NCI-H748 treated with DMSO at 0.1 percent for 48 hours (cell line): ENCODE measurements at places on chromosomes 5 and 9.

DNA sequence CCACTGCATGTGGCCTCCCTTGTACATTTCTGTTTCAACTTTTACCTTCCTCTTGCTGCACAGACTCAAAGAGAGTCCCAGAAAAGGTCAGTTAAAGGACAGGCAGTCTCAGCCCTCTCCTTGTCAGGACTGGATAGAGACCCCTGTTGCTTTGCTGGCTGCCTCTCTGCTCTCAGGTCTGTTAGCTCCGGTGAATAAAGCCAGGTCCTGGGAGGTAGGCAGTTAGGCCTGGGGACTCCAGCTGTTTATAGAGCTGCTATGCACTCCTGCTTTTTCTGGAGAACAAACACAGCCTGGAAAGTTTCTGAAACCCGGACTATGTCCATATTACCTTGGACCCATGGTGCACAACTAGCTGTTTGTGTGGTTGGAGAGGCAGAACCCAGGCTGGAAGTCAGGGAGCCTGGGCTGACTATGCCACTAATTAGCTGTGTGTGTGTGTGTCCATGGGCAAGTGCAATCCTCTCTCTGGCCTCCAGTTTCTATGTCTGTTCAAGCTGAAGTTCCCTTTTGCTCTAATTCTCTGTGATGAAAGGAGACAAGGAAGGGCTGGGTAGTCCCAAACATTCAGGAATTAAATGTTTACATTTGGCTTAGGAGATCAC is 42.9 kb downstream of the GLRA1 start:
- no peak for DNase-seq

- DNase-seq: no peak
Observed at GRCh38 chr5:168766426-168766700, 187.2 kb upstream of the PANK3 start.

DNA sequence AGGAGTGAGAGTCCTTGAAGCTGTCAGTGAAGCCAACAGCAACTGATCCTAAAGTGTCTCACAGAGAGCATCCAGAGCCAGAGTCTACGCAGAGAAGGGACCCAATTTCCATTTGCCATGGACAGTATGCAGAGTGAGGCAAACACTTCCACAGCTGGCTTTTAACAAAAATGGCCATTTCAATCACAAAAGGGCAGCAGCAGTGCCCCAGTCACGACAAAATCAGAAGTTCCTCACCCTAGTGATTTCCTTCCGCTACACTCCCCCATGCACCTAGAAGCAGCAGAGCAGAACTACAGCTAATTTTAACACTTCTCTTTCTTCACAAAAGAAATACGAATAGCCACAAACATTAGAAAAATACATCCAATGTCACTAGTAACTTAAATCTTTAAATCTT is 27.9 kb downstream of the FBXW11 start:
- DNase-seq: no peak

DNA sequence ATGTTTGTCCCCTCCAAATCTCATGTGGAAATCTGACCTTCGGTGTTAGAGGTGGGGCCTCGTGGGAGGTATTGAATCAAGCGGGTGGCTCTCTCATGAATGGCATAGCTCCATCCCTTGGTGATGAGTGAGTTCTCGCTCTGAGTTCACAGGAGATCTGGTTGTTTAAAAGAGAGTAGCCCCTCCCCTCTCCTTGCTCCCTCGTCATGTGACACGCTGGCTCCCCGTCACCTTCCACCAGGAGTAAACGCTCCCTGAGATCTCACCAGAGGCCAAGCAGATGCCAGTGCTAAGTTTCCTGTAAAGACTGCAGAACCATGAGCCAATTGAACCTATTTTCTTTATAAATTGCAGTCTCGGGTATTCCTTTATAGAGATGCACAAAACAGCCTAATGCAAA is 74.5 kb downstream of the RASEF start:
- no peak for DNase-seq

- no peak for DNase-seq
Observed at GRCh38 chr5:132763181-132764036, 13.6 kb downstream of the SEPTIN8 start.

DNA sequence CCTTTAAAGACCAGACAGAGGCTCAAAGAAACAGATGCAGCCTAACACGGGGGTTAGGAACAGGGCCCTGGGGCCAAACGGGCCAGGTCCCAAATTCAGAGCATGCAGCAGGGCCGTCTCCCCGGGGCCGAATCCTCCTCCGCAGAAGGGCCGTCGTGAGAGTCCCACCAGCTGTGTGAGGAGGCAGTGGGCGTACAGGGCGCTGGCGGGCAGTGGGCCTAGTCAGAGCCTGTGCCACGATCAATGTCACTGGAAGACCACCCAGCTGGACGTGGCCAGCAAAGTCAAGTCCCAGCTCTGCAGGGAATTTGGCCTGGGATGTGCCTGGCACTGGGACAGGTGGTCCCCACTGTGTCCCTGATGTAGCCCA is 15.8 kb upstream of the FCN2 start:
- DNase-seq: no peak

DNA sequence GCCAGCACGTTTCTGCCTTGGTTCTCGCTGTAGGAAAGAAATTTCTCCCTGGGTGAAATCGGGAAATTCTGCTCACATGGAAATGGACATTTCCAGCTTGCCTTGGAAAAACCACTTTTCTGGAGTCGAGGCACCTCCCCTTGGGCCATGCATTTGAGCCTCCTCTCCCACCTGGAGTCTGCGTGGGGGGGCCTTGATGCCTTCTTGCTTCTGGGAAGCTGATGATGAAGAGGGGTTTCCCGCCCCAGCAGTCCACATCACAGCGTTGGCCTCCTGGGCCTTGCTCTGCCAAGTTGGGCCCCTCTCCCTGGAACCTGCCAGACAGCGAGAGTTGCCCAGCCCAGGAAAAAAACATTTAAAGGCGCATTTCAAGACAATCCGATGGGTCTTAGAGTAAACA is 1.8 kb upstream of the ASB6 start:
- DNase-seq: no peak

- no peak for DNase-seq
Observed at GRCh38 chr5:82808960-82809359, 268.2 kb downstream of the TMEM167A start.

GRCh38 chr5:146007989-146008388 is 71.6 kb downstream of the SH3RF2 start:
- no peak for DNase-seq

- no peak for DNase-seq
Observed at GRCh38 chr5:65078331-65078730, 309.6 kb downstream of the CWC27 start.

DNA sequence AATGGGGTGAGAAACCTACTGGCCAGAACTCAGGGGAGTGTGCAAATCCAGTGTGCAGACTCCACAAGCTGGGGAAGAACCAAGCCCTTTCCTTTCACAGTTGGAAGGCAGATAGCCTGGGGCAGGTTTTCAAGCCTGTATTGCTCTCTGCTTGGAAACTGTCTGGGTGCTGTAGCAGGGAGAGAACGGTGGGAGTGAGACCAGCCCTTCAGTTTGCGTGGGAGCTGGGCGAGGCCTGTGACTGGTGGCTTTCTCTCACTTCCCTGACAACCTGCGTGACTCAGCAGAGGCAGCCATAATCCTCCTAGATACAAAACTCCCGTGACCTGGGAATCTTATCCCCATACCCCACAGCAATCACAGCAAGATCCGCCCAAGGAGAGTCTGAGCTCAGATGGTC is 44.9 kb upstream of the SNCAIP start:
- DNase-seq: no peak

GRCh38 chr5:139651853-139652787 is 4.0 kb downstream of the CXXC5 start:
- DNase-seq: no peak

GRCh38 chr5:72815580-72816283 is 729 bp upstream of the TNPO1 start:
- DNase-seq: peak; percentile 72

GRCh38 chr9:135123773-135124134 is 36.3 kb downstream of the OLFM1 start:
- no peak for DNase-seq

GRCh38 chr5:34914671-34915138 is 599 bp downstream of the RAD1 start:
- no peak for DNase-seq

DNA sequence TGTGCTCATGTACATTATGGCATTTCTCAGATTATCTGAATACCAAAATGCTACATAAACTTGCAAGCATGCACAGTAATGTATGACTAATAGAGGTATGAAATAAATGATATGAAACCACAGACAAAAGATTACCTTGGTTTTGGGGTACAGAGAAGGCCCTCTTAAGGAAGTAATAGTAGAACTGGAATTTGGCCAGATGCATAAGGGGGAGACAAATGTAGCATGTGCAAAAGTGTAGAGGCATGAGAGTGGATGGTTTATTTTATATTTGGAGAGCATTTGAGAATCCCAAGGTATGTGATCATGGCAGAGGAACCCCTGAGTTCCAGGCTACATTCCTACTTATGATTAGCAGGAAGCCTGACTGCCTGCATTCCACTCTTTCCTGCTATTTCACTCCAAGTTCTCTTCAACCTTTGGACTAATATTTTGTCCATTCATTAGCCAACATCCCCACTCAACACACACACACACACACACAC is 74.2 kb downstream of the MAMDC2 start:
- DNase-seq: no peak

DNA sequence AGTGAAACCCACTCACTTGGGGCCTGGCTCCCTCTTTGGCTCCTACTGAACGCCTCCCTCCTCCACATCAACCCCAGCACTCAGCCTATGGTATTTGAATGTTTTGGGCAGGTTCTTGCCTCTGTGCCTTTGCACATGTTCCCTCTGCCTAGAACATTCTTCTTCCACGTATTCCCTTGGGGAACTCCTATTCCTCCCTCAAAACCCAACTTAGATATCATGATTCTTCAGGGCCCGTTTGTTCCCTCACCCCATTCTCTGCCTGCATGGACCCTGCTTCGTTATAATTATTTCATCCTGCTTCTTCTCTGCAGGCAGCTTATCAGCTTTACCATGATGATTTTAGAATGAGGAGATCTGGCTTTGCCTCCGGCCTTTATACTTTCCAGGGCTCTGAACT is 215.0 kb upstream of the IER5L start:
- DNase-seq: no peak

DNA sequence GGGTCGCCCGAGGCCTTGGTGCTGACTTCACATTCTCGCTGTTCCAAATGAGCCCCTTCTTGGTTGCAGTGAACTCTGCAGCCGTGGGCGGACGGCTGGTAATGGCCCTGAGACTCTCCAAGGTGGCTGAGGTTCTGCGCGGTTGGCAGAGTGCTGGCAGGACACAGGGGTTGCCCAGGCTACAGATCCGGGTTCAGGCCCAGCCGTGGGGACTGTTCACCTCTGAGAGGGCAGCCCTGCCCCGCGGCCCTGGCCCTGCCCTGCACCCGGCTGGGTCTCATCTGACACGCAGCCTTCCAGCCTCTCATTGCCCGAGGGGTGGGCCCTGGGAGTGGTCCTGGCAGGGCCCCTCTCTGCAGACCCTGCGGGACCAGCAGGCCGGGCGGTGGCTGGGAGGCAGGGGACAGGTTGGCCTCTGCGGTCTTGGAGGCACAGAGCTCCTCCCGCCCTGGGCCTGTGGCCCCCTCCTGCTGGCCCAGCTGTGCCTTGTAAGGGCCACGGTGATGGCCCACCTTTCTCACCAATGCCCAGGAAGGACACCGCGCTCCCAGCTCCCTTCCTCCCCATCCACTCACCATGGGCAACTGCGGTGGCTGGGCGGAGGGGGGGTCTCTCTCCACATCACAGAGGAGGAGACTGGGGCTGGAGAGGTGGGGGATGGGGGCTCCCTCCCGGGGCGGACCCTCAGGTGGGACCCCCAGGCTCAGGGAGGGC is 51.6 kb downstream of the AHRR start:
- DNase-seq: no peak

GRCh38 chr9:111276431-111277128 is 53.4 kb downstream of the OR2K2 start:
- no peak for DNase-seq
